ENCODE measurements at places on chromosomes 7 and 10.

DNA sequence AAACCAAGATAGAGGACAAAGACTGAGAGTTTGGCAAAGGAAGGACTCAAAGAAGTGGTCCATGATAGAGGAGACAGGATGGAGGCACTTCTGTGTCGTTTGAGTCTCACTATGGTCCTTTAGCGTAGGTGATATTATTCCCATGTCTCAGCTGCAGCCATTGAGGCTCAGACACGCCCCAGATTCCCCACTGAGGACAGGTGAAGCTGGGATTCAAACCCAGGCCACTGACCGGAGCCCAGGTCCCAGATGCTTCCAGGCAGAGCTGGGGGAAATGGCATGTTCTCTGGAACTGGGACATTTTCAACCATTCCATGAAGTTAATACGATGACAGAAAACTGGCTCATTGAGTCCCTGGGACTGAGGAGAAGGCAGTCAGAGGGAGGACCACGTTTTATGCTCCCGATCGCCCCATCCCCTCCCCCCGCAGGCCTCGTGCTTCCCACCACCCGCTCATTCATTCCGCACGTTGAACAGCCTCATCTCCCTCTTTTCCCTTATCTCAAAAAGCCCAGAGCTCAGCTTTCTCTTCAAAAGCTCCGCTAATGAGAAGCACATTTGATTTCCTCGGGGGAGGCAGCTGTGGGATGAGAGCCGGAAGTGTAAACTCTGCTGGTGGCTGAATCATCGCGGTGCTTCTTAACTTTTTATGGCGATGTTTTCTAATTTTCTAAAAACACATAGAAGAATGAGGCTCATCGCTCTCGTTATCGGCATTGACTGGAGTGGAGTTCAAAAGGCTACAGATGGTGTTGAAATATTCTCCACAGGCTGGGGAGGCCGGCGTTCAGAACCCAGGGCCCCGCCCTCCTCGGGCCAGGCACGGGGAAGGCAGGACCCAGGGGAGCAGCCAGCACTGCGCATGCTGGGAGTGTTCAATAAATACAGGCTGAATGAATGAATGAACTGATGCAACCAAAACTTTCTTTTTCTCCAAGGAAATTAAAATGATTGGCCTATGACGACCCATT is 64.0 kb downstream of the OAT start:
- no peak for DNase-seq

GRCh38 chr10:70317943-70318318 is 34.1 kb upstream of the NPFFR1 start:
- DNase-seq = no peak

GRCh38 chr7:38822549-38822948 is 86.4 kb downstream of the VPS41 start:
- no peak for DNase-seq

- DNase-seq = no peak
Measured at GRCh38 chr7:112248598-112248997, 42.1 kb downstream of the ZNF277 start.

DNA sequence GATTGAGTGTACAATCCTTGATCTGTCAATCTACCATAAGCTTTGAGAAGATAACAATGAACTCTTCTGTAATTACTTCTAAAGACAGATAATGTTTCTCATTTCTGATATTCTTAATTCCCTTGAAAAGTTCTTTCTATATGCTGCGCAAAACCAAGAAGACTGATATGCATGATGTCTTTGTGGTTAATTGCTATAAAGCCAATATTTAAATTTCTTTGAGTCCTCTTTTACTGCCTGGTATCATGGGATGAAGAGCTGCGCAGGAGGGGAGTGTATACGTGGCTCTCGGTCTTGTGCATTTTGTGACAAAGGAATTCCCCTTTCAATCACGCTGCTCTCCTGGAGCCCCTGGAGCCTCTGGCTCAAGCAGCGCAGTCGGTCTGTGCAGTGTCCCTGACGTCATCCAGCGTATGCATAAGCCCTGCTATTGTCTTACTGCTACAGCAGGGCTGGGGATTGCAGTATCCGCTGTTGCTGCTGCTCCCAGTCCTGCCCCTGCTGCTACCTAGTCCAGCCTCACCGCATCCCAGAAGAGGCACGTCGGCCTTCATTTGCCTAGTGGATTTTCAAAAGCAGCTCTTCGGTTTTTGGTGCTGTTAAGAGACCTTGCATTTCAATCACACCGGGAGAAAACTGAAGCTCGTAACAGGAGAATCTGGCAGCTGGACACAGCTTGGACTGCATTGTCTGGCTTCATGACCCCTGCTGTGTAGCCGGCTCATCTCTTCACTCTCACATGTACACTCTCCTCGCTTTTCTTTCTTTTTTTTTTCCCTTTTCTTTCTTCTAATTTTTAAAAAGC is 66.7 kb downstream of the ST7 start:
- peak; percentile 84 for DNase-seq

GRCh38 chr10:88216976-88217375 is 353.6 kb downstream of the PTEN start:
- no peak for DNase-seq

- no peak for DNase-seq
Measured at GRCh38 chr7:150507947-150508602, 6.6 kb upstream of the GIMAP7 start.

DNA sequence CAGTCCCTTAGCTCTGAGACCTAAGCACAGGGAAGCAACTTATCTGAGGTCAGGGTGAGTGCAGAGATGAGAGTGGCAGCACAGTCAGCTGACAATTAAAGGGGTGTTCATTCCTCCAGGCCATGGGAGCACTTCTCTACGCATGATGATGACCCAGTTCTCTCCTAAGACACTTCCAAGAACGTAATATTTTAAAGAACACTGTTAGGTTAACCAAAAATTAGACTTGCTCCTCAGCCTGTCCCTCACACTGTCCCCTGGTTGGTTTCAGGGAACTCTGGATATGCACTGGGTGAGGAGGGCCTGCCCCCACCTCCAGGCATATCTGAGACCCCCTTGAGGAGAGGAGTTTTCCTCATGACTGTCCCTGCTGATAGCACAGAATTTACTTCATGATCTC is 767.5 kb downstream of the GRID1 start:
- DNase-seq = no peak

DNA sequence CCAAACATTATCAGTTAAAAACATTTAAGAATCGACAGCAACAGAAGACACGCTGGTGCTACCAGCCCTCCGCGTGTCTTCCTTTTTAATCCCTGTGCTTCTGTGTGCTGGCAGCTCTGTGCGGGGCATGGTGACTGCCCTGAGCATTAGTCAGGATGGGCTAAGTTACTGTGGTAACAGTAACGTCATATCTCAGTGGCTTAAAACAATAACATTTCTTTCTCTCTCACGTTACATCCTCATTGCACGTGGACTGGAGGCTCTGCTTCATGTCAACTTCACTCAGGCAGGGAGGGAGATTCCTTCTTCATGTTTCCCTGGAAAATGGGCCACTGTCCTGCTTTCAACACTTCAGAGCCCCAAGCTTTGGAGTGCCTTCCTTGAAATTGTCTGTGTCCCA is 378.5 kb downstream of the CCSER2 start:
- DNase-seq = no peak

- DNase-seq = no peak
Measured at GRCh38 chr7:130388671-130389070, 8.4 kb downstream of the CPA1 start.

DNA sequence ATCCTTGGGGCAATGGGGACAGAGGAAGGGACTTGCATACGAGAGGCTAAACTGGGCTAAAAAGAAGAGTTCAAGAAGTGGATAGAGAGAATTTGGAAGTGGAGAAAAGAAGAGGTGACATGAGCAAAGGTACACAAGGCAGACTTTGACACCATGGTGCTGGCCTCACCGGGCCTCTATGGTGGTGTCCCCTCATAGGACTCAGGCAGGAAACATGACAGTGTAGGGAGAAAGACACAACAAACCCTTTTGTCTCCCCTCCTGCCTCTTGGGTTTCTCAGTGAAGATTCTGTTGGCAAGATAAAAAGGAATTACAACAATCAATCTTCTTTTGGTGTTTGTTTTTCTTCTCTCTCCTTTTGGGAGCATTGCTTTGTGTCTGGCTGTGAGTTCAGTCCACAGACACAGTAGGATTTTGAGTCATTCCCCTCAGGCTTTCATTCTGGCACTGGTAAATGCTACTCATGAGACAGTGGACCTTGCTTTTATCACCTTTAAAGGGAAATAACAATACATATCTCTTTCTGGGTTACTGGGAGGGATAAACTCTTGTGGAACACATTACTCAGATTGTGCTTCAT is 827.7 kb downstream of the TNS3 start:
- DNase-seq = no peak

DNA sequence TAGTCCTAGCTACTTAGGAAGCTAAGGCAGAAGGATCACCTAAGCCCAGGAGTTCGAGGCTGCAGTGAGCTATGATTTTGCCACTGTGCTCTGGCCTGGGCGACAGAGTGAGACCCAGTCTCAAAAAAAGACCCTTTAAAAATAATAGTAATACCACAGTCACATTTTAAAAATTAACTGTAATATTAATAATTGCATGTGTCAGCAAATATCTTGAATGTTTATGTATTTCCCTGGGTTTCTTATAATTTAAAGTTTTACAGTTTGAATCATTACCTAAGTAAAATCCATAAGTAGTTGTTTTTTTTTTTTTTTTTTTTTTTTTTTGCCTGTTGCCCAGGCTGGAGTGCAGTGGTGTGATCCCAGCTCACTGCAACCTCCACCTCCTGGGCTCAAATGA is 69.2 kb downstream of the LYZL2 start:
- DNase-seq = no peak

DNA sequence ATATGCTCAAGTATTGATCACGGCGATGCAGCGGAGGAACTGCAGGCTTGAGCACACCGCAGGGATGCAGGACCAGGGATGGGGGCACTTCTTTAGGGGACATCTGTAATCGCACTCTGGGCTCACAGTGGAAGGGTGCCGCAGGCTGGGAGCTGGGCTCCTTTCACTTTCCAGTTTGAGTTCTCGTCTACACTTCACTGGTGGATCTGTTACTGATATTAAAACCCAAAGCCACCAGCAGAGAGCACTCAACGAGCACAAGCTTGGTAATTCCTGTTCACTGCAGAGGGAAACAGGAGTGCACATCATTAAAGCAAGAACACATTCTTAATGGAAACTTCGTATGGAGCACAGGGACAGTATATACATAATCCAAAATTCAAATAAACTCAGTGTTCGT is 91.3 kb downstream of the PARD3 start:
- peak; percentile 69 for DNase-seq

- no peak for DNase-seq
Measured at GRCh38 chr10:42795701-42796100, 13.1 kb downstream of the BMS1 start.

GRCh38 chr10:62046522-62047227 is 145.2 kb downstream of the ARID5B start:
- no peak for DNase-seq

DNA sequence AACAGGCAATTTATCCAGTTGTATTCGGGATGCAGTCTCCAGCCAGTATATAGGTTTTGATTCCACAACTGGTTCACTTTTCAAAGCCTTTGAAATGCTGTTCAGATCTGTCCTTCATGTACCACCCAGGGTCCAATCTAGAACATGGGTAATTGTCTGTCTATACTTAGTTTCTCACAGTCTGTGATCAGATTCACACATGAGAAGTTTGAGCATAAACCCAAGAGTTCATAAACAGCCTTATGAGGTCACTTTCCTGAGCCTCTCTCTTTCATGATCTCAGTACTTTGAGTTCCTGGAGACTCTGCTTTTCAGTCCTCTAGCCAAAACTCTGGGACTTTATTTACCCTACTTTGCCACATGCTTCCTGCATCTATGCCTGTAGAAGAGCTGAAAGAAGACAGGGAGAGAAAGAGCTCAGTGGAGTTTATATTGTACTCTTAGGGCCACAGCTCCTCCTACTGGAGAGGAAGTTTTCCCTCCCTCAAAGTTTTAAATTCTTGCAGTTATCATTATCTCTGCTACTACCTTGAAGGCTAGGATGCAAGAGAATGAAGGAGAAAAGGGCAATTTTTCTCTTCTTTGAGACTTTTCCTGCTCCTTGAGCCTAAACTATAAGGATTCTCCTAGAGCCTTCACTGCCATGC is 172.0 kb downstream of the ZEB1 start:
- DNase-seq = no peak

DNA sequence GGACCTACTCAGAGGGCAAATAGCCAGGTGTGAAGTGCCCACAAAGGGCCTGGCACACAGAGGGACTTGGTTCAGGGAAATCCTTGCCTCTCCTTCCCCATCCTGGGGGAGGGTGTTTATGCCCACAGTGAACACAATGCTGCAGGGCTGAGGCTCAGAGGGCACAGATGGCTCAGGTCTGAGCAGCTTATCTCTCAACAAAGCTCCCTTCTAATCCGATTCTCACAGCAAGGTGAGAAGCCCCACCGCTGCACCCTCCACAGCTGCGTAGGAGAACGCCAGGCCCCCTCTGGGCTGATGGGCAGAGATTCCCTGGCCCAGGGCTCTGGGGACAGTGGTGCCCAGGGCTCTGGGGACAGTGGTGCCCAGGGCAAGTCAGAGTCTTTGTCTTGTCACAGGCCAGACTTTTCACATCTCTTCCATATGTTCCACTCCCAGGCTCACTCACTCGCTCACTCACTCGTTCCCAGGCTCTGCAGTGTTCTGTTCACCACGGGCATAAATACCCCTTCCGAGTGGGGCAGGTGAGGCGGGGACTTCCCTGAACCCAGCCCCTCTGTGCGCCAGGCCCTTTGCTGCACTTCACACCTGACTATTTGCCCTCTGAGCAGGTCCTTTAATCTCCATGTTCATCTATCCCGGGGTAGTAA is 8.7 kb upstream of the CDHR1 start:
- peak; percentile 30 for DNase-seq

Data from NCI-H1694 treated with DMSO at 0.1 percent for 48 hours (cell line).